ENCODE measurements at places on chromosomes 3 and 15.

- DNase-seq, result no peak
Observed at GRCh38 chr3:151743855-151744254, 10.1 kb downstream of the AADACL2 start.

DNA sequence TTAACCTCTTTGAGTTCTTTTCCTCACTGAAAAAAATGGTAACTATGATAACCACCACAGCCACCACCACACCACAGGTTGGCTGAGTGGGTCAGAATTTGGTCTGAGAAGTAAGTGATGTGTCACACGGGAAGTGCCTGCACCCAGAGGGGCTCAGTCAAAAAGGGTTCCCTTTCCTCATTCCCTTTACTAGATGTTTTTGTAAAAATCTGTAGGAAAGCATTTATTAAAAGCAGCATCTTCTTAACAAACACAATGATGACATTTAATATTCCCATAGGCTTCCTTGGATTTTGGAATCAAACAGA, 23.2 kb downstream of the CFAP92 start:
- no peak for DNase-seq

- peak; percentile 24 for DNase-seq
Observed at GRCh38 chr15:85380812-85381642, 624 bp downstream of the AKAP13 start.

- no peak for DNase-seq
Observed at GRCh38 chr3:11452885-11453847, 181.0 kb downstream of the ATG7 start.

GRCh38 chr15:73751511-73751898, 1.6 kb downstream of the INSYN1 start:
- DNase-seq, result no peak

DNA sequence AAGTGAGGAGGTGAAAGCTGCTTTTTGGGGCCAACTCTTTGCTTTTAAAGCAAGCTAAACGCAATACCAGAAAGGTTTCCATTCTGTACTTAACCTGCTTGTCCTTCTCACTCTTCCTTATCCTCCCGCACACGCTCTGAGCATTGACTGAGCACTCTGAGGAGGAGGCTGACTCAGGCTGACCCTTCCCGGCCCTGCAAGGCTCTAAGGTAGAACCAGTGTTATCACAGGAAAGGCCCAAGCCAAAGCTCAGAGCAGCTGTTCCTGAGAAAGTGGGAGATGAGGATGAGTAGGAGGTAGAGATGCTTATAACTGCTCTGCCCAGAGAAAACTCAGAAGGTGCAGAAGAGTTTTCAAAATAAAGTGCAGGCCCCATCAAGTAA, 2.3 kb downstream of the B3GNT5 start:
- DNase-seq, result no peak

All from activated CD4-positive, alpha-beta T cell treated with anti-CD3 and anti-CD28 coated beads, Interleukin-2, amount 50 U/mL, for 24 hours (primary cell).